T-helper 17 cell (primary cell): ENCODE measurements at places on chromosomes 2 and 18. TPM values are rescaled to one million over a fixed set of nuclear protein-coding genes. Genes with fewer than 3 reads are reported as not detected.

The ACMSD gene
- not detected for total RNA-seq

The VWA3B gene
- total RNA-seq, result not detected

- peaks cover 2% of the 10 kb centered on the region for H3K36me3 ChIP-seq
- H3K27me3 ChIP-seq, result peaks cover 56% of the 10 kb centered on the region
- H3K27ac ChIP-seq, result no peak overlapping the region
- no peak overlapping the region for H3K4me3 ChIP-seq
These were observed 1.5 kb downstream of the RND3 start for GRCh38 chr2:150485871-150486538.

DNA sequence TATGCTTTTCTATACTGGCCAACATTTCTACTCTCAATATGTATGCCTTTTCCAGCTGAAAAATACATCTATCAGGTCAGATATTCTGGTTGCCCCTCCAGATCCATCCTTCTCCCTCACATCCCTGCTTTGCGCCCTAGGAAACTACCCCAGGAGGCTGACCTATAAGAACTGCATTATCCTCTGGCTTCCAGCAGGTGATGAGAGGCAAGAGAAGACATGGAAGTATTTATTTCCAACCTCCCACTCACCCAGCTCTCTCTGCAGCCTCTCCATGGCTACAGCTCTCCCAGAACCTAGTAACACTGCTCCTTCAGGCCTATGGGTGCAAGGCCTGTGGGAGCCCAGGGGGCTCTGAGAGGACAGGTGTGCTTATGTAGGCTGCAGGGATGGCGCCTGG, 42.9 kb downstream of the ARID5A start:
- H3K4me3 ChIP-seq, result no peak overlapping the region
- DNase-seq, result no peak
- peaks cover 5% of the 10 kb centered on the region for H3K27me3 ChIP-seq
- no peak overlapping the region for H3K27ac ChIP-seq
- H3K4me1 ChIP-seq, result peaks cover 4% of the 10 kb centered on the region

GRCh38 chr18:7304061-7304370, 73.1 kb downstream of the LRRC30 start:
- no peaks in the 10 kb centered on the region for H3K4me1 ChIP-seq
- no peaks in the 10 kb centered on the region for H3K27me3 ChIP-seq
- no peaks in the 10 kb centered on the region for H3K36me3 ChIP-seq
- H3K4me3 ChIP-seq, result no peak overlapping the region
- no peak overlapping the region for H3K27ac ChIP-seq

GRCh38 chr2:227482638-227483340, 10.8 kb downstream of the AGFG1 start:
- no peak overlapping the region for H3K4me3 ChIP-seq
- no peaks in the 10 kb centered on the region for H3K36me3 ChIP-seq
- peak overlapping the region; percentile 47 for H3K27ac ChIP-seq
- no peak for DNase-seq
